Hematopoietic multipotent progenitor cell treated with erythropoietin and hydrocortisone succinate and interleukin-3 and kit ligand, for 8 days (in vitro differentiated cells): ENCODE measurements at places on chromosomes 12 and 14.

GRCh38 chr12:15218794-15219193, 2.4 kb downstream of the RERG start:
- DNase-seq: no peak

DNA sequence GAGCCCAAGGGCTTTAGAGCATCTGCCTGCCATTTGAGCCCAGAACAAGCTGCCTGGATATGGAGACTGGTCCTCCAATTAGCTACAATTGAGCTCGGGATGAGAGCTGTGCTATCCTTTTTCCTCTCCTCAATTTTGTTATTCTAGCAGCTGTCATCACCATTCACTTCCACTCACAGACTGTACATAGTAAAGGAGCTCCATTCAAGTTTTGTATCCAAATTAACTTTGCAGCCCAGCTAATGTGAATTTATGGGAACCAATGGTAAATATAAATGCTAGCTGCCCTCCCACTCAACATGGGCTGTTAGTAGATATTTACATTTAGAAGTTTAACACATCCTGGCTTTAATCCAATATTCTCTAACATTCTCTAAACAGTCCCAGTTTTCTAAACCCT, 44.6 kb downstream of the BMP4 start:
- no peak for DNase-seq

- DNase-seq: no peak
These were observed 512.4 kb downstream of the TMTC2 start for GRCh38 chr12:83199069-83199468.

- no peak for DNase-seq
These were observed 37.9 kb downstream of the DLK1 start for GRCh38 chr14:100764471-100765115.

DNA sequence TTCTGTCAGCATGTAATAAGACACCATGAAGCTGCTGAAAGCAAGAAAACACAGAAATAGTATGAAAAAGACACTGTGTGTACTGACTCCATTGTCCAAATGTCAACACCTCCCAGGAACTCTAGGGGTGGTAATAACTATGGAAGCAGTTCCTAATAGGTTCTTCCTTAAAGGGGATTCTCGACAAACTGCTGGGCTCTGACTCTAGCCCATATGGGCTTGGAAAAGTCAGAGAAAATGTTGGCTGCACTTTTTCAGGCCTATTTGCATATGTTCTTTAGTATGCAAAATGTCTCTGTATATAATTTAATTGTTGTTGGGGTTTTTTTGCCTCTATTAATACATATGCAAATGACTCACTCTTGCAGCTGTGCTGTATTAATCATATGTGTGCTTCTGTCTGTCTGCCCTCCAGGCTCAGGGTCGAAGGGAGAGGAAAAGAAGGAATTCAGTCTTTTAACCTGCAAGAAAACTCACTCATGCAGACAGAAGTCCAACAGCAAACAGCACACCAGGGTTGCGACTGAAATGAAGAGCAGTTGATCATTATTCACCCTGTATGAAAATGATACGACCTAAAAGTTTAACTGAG, 317.6 kb downstream of the SOX5 start:
- DNase-seq: no peak

DNA sequence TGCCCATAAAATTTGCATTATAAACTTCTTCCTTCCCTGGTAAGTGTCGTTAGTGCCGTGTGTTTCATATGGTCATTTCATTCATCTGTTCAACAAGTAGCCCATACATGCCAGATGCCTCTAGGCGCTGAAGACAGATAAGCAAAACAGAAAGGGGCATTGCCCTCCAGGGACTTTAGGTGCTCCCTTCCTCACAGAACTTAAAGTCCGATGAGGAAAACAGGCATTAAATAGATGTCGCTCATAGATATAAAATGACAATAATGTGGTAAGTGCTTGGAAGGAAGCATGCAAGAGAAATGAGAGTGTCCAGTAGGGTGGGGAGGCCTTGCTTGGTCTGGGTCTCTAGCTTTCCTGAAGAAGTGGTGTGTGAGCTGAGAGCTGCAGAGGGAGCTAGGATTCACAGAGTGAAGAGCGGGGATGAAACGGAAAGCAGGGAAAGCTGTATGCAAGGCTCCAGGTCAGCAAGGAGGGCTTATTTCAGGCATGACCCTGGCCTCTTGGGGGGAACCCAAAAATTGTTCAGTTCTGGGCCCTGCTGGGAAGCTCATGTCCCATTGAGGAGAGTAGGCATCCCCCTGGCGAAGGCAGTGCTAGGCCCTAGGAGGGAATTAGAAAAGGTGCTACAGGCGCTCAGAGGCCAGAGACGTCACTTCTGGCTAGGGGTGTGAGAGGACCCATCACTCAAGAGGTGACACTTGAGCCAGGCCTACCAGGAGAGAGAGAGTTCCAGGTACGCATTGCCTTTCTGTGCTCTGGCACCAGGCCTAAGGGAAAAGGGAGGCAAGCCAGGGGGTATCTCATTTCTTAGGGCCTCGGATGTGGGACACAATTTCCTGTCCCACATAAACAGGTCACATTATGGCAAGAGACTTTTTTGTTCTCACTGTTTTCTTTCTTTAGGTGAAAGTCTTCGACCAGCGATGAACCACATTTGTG, 11.9 kb downstream of the UBE3B start:
- no peak for DNase-seq
